ENCODE measurements at places on chromosomes 1 and 21.

DNA sequence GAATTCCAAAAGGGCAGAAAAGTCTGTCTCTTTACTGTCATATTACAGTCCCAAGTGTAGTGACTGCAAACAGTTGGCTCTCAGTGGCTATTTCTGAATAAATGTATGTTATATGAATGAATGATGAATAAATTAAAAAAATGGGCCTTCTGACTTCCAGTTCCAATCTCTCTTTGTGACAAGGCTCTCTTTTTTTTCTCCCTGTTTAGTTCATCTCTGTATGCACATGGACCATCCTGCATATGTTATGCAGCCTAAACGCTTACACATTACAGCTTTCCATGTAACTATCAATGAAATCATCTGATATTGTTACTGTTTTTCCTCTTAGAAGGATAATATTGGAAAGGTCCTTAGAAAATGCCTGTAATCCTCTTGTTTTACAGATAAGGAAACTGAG lies 363.0 kb downstream of the NUF2 start:
- DNase-seq, result no peak

DNA sequence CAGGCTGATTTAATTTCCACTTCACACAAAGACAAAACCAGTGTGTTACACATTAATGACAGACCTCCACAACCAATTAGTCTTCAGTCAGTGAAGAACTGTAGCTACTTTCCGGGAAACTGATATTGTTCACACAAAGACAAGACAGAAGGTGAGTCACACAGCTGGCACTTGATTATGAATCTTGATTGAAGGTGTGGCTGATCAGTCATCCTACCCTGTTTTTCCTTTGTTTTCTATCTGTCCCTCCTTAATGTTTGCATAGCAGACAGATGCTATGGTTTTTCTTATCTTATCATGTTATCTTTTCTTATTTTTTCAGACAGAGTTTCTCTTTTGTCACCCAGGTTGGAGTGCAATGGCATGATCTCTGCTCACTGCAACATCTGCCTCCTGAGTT lies 185.1 kb upstream of the GREM2 start:
- DNase-seq, result peak; percentile 56

- peak; percentile 23 for DNase-seq
These were observed at the start of gene AGPAT3 for GRCh38 chr21:43864962-43865539. AGPAT3 (plus strand) TSS chr21:43865223; CDS start chr21:43959682, 94,459 bp downstream.

DNA sequence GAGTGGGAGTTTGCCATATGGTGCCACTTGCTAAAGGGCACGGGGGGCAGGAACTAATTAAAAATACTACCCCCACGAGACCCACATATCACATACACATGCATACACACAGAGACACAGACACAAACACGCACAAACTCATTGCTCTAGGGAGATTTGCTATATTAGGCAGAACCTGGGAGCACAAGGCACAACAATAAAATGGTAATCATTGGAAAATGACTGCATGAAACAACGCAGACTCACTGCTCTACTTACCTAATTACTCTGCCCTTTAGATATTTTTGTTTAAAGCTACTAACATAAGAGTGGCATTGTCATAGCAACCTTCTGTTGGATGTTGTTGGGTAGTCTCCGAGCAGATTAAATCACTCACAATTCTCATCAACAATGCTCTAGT lies 20.3 kb upstream of the RGS4 start:
- no peak for DNase-seq

- DNase-seq, result no peak
These were observed 17.7 kb downstream of the GNB1 start for GRCh38 chr1:1873186-1873585.

DNA sequence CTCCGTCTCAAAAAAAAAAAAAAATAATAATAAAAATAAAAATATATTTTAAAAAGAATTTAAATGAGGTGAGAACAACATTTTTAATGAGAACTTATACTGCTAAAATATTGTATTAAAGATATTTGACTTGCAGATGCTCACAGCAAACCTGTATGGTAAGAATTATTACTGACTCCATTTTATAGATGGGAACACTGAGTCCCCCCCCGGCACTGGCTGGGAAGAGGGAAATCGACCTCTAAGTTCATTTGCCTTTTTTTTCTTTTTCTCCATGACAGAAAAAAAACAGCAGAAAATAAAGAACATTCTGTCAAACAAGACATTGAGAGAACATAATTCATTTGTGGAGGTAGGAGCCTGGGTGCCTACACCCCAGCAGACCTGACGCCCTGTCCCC lies 13.4 kb upstream of the PADI6 start:
- DNase-seq, result no peak

GRCh38 chr1:200240656-200241055 lies 169.2 kb downstream of the ZNF281 start:
- DNase-seq, result no peak

DNA sequence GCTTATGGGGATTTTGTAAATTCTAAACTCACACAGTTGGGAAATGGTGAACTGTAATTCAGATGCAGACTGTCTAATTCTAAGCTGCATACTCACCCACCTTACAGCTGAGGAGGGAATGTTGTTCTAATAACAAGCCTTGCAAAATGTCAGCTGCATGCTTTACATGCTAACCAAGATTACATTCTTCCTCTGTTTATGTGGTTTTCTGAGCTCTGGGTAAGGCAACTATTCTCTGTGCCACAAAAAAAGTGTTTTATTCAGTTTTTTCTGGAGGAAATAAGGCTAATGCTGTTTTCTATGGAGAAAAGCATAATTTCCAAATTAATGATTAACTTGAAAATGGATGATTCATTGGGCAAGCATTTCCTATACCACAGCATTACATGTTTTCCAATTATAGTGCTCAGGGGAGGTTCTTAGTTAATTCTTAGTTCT lies 64.9 kb downstream of the RGS13 start:
- DNase-seq, result peak; percentile 84

GRCh38 chr1:2547210-2548067 lies 8.7 kb upstream of the TNFRSF14 start:
- no peak for DNase-seq

GRCh38 chr1:196355206-196355786 lies 252.9 kb downstream of the KCNT2 start:
- peak; percentile 27 for DNase-seq

- no peak for DNase-seq
These were observed 225.4 kb downstream of the TRABD2B start for GRCh38 chr1:47771751-47772150.

DNA sequence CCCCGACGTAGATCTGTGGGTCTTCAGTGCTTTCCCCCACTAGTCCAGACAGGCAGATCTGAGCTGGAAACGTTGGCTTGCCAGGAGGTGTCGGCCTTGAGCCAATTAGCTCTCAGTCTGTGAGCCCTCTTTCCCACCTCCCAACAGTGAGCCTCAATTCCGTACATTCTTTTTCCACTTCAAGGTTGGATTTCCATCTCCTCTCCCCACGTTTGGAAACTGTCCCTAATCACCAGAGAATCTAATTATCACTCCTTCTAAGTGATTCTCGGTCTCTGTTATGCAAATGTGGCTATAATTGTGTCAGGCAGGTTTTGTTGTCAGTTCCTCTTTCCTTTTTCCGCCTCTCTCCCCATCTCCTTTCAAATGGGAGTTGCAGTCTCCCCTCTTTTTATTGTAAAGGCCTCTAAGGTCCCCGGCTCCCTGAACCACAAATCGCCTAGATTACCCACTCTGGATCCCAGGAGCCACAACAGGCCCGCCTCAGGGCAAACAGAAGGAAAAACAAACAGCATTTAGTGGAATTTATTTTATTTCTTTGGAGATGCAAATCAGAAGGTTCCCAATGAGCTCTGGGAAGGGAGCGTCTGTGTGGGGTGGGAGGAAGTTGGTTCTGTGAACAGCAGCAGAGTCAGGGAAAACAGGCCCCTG lies 29.4 kb upstream of the LRRN2 start:
- DNase-seq, result no peak

GRCh38 chr1:109542657-109543056 lies 3.0 kb downstream of the GPR61 start:
- DNase-seq, result no peak

DNA sequence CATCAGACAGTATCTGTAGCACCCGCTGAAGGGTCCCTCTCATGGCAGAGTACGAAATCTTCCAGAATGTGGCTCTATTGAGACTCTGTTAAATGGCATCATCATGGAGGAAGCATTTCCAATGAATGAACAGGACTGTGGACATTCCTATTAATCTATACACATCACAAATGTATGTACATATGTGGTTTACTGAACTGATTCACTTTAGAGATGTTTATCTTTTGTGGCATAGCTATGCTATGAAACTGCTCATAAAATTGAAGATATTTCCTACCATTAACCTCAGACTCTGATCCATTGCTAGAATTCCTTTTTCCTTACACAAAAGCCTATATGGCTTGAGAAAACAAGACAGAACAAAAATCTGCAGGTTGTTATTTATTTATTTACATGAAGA lies 259.6 kb upstream of the RRP15 start:
- peak; percentile 73 for DNase-seq

GRCh38 chr21:41802684-41803083 lies 35.8 kb upstream of the RIPK4 start:
- DNase-seq, result no peak

DNA sequence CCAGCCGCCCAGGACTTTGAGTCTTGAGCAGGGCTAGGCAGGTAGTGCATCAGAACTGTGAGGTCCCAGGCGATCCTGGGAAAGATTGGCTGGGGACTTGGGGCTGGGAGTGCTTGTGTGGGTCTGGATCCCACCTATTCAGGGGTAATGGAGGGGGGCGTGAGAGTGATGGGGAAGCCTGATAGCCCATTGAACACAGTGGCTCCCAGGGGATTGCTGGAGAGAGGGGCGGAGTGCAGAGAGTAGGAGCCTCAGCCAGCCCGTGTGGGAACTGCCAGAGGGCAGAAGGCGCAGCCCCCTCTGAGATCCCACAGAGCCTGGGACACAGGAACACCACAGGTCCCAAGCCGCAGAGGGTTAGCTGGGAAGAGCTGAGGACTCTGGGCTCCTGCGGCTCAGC lies 19.3 kb upstream of the PDZK1IP1 start:
- no peak for DNase-seq

DNA sequence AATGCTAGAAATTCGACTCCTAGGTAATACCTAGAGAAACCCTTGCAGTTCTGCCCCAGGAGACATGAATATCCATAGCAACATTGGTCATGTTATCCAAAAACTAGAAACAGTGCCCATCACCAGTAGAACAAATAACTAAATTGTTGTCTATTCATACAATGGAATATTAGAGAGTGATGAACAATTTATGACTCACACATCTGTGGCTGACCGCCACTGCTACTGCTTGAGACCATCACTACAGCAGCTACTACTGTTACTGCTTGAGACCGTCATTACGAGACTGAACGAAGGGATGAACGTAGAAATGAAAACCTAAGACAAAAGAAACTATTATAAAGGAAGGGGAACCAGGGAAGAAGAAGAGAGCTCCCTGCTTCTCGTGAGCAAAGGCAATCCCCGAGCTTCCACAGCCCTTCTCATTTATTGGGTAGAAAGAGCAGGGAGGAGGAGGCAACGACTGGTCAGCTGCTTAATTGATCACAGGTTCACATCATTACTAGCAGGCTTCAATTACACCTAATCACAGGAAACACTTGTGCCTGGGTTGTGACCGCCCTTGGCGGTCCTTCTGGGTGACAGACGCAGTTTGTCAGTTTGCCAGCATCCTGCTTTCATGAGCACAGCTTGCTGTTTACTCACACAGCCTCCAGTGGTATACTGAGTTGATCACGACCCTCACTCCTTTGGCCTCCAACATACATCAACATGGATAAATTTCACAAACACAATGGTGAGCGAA lies 14.1 kb upstream of the PADI4 start:
- no peak for DNase-seq

DNA sequence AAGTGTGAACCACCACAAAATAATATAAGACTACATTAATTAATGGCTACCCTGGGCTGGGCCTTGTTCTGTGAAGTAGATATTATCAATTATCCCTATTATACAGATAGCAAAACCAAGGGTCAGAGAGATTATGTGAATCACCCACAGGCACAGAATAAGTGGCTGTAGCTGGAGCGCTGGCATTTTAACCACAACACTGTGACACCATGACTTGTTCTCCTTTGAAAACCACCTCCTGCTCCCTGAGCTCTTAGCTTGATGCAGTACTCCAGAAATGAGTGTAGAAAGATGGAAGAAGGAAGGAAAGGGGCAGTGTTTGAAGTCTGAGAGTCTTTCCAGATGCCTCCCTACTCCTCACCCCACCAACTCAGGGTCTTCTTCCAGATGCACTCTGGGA lies 29.5 kb upstream of the JUN start:
- no peak for DNase-seq

DNA sequence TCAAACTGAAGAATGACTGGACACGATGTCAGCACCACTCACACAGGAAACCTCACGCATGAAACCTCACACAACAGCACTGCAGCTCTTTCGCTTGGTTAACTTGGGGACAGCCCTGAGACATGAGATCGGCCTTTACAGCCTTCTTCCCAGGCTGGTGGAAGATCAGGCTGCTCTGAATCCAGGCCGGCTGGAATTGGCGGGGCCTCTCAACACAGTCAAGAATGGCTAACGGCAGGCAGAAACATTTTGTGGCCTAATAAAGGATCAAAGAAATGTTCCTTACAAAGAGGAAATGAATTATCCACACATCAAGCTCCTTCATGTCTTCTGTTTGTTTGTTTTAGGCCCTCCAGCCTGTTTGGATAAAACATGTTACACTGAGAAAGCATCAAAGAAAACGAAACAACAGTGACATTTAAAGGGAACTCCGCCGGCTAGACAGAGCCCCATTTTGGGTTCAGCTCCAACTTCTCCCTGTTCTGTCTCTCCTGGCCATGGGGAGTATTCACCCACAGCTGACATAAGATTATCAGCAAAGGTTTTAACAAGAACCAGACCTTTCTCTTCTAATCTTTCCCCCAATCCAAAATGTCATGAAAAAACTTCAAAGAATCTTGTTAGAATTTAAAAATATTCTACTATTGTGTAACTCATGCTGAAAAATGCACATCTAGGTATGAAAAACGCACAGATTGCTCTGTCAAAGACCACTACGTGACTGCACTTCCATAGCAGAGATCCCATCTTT lies 131.2 kb downstream of the SLC45A1 start:
- DNase-seq, result peak; percentile 39

GRCh38 chr1:199279872-199280645 lies 641.2 kb downstream of the PTPRC start:
- DNase-seq, result peak; percentile 46

DNA sequence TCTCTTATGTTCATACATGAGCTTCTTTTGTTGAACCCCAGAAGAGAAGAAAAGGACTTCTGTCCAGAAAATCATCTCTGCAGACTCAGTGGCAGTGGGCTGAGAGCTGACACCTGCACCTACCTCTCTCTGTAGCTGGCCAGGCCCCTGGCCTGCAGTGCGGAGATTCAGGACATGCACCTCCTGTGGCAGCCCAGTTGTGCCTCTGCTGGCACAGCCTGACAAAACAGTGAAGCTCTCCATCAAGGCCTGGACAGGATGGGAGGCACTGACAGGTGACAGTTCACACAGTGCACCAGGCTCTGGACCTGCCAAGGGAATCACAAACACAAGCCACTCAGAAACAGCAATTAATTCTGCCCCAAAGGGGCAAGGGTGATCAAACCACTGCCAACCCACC lies 88.8 kb downstream of the TGFBR3 start:
- no peak for DNase-seq

GRCh38 chr1:222060210-222060916 lies 318.5 kb upstream of the DUSP10 start:
- no peak for DNase-seq

- no peak for DNase-seq
These were observed 12.0 kb upstream of the CTSS start for GRCh38 chr1:150777544-150777943.
